ENCODE measurements at places on chromosomes 4 and X.

- no peak for DNase-seq
These were observed 140.4 kb downstream of the SLC10A7 start for GRCh38 chr4:146381263-146381872.

GRCh38 chr4:122500852-122501501 is 44.5 kb upstream of the IL2 start:
- no peak for DNase-seq

DNA sequence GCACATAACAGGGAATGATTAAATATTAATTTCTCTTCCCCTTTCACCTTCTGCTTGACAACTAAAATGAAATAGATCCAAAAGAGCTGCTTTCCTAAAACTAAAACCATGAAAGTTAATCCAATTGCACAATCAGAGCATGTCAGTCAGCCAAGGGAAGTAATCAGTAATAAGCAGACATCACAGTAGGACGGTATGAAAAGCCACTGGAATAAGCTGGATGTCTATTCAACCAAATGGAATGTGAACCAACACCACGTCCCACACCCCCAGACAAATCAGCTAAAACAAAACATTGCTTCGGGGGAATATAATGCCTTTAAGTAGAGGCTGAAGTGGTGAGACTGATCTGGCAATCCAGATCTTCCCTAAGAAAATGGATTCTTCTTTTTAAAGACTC is 859.4 kb upstream of the FTHL17 start:
- DNase-seq, result no peak

GRCh38 chr4:118985170-118986000 is 96.7 kb downstream of the SYNPO2 start:
- no peak for DNase-seq

GRCh38 chr4:110636171-110636679 is 13.3 kb upstream of the PITX2 start:
- no peak for DNase-seq

- DNase-seq, result no peak
These were observed 1.0 kb downstream of the POF1B start for GRCh38 chrX:85378461-85378860.

- no peak for DNase-seq
These were observed 44.9 kb downstream of the RTL3 start for GRCh38 chrX:78614264-78614663.

DNA sequence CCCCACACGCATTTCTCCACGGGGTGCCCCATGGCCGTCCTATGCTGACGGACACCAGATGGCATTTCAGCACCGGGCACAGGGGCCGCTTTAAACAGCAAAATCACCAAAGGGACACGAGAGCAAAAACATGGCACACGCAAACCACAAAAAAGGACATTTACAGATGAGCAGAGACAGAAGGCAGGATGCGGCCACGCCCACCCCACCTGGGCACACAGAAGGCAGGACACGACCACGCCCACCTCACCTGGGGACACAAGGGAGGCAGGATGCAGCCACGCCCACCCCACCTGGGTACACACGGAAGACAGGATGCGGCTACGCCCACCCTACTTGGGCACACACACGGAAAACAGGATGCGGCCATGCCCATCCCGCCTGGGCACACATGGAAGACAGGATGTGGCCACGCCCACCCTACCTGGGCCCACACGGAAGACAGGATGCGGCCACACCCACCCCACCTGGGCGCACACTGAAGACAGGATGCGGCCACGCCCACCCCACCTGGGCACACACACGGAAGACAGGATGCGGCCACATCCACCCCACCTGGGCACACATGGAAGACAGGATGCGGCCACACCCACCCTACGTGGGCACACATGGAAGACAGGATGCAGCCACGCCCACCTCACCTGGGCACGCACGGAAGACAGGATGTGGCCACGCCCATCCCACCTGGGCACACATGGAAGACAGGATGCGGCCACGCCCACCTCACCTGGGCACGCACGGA is 69.1 kb downstream of the FAM53A start:
- no peak for DNase-seq

DNA sequence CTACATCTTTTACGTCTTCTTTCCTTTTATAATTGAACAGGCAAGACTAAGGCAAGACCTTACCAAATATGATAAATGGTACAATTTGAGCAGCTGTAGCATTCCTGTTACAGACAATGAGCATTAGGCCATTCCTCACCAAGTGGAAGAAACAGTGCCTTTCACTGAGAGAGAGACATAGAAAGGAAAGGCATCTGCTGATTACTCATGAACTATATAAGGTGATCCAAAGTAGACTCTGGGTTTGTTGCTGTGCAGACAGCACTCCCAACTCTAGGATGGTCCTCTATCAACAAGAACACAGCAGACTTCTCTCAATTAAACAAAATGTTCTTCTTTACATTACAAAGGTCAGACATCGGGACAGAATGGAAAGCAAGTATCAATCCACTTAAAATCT is 91.9 kb downstream of the FAM13A start:
- no peak for DNase-seq

DNA sequence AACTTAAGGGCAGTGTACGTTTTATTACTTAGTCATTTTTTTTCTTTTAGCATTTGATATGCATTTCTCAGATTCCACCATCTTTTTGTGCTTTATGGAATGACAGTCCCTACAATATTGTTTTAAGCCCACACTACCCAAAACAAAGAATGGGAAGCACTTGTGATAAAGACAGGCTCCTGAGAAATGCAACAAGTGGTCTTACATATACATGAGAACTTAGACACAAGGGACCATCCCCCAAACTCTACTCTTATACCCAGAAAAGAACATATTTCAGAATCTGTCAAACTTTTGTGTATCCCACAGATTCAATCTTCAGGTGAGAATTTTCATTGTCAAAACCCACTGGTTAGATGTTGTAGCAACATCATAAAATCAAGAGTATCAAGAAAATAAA is 491.1 kb downstream of the AFF2 start:
- no peak for DNase-seq

GRCh38 chr4:61070269-61070668 is 129.9 kb upstream of the ADGRL3 start:
- DNase-seq, result no peak

DNA sequence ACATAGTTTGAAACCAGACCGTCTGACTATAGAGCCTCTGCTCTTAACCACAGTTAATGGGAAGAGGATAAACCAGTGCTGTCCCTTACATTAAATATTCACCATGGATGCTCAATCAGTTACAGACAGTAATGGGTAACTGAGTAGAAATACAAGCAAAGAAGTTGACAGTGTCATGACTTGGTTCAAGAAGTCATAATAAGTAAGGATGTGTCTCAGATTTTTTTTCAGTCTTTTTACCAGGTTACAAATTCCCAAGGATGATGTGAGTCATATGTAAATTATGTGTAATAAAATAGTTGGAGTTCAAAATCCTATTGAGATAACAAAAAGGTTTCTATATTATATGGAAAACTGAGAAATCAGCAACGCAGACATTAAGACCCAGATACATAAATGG is 31.1 kb downstream of the ZCCHC4 start:
- no peak for DNase-seq

GRCh38 chrX:53088136-53088974 is 5.6 kb upstream of the KANTR start:
- no peak for DNase-seq

DNA sequence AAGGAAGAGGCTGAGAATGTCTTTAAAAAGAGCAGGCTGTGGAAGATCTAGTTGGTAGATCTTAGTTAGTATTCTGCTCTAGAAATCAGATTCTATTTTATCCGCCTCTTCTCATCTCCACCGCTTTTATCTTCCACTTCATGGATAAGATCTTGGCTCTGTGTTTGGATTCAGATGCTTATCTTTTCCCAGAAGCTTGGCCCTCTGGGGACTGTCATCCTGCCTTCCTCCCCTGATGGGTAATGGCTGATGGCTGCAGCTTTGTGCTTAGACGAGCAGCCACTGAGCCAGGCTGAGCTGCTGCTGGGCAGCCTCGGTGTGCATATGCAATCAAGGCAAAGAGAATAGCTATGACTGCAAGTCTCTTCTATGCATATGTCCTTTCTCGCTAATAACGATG is 23.5 kb downstream of the TRIML1 start:
- no peak for DNase-seq
